HFFc6 (cell line): ENCODE measurements at places on chromosomes 7 and 10.

DNA sequence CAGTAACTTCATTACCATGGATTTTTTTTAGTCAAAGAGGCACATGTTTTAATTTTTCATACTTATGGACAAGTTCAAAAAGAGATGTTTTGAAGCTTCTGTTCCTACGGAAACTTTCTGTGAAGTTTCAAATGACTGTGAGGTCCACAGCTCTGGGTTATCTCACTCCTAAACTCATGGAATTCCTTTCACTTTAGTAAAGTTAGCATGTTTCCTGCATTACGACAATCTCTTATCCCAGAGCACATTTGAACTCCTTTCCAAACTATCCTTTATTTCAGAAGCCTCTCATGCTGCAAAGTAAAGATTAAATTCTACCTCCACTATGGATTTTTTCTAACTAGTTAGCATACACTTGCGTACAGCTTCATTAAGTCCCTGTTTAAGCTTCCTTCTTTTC, 15.3 kb upstream of the ADD3 start:
- peak; percentile 59 for DNase-seq

DNA sequence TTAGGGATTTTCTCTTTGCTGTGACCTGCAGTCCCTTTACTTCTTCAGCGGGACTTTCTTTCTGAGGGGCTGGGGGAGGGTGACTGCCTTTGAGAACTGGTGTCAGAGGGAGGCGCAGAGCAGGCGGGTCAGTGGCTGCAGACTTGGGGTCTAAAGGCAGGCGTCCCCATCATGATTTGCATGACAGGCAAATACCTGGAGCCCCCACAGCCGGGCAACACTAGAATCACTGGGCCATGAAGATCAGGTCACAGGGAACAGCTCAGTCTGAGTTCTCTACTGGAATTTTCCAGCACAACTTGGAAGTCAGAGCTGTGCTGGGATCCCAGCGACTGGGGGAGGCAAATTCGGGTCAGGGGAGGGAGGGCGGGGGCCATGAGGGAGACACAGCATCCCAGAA, 29.2 kb upstream of the PITRM1 start:
- no peak for DNase-seq

DNA sequence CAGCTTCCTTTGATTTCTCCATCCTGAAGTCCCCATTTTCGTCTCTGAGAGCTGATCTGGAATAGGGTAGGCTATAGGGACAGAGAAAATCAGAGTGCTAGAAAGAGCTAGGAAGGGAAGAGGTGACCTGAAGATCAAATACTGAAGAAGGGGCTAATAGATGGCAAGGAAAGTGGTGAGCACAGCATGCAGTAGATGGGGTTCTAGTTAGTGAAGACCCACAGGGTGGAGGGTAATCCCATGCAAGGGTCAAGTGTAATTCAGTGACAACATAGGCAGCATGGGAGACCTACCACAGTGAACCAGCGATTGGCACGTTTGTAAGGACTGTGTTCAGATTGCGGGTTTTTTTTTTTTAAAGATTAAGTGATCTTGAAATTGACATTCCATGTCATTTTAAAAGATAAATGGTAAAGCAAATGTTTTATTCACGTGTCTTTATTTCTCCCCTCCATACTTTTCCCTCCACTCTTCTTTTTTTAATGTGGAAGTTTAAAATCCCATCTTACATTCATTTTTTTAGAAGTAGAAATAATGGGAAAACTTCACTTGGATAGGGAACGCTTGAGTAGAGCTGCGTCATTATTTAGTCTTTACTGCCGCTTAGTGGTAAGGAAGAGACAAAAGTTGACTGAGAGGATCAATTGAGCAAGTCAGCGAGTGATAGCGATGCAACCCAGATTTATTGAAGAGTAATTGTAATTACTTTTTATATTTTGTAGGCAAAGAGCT, 21.0 kb upstream of the ABI1 start:
- DNase-seq = peak; percentile 65

GRCh38 chr10:10661176-10661575, 356.5 kb upstream of the CELF2 start:
- no peak for DNase-seq

DNA sequence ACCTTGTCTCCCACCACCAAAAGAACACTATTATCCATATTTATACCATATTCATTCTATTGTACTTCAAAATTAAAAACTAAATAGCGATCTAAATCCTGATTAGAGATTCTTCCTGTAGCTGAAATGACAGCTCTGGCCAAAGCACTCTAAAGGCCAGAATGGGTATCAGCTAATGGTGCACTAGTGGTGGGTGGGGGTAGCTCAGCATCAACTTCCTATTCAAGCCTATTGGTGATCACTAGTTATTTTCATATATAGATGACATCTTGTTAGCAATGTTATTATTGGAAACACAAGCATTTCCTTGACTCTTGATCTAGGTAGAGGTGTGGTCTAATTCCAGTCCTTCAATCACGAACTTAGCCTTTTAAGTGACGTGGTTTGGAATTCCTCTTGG, 43.6 kb downstream of the TET1 start:
- DNase-seq = no peak

- no peak for DNase-seq
Observed at GRCh38 chr10:1002425-1003006, 14.3 kb downstream of the GTPBP4 start.

DNA sequence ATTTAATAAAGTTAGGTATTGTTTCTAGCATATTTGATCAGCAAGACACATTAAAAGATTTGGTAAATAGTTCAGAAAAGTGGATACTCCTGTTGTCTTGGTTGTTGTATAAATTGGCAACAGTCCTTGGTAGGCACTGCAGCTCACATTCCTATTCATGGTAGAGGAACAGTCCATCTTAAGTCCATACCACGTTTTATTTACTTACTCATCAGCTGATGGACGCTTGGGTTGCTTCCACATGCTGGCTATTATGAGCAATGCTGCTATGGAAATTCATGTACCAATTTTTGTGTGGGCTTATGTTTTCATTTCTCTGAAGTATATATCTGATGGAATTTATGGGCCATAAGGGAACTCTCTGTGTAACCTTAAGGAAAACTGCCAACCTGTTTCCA, 43.3 kb downstream of the C10orf120 start:
- DNase-seq = no peak

DNA sequence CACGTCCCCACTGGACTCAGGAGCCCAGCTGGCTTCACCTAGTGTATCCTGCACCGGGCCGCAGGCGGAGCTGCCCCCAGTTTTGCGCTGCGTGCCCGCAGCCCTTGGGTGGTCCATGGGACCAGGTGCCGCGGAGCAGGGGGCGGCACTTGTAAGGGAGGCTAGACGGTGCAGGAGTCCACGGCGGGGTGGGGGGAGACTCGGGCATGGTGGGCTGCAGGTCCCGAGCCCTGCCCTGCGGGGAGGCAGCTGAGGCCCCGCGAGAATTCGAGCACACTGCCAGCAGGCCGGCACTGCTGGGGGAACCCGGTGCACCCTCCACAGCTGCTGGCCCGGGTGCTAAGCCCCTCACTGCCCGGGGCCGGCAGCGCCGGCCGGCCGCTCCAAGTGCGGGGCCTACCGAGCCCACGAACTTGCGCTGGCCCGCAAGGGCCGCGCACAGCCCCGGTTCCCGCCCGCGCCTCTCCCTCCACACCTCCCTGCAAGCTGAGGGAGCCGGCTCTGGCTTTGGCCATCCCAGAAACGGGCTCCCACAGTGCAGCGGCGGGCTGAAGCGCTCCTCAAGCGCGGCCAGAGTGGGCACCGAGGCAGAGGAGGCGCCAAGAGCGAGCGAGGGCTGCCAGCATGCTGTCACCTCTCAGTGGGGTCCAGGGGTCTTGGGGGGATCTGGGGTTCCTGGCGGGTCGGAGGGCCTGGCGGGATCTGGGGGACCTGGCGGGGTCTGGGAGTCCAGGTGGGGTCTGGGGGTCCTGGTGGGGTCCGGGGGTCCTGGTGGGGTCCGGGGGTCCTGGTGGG, 81.4 kb downstream of the VIPR2 start:
- no peak for DNase-seq

GRCh38 chr10:86203162-86203905, 163.3 kb downstream of the GRID1 start:
- DNase-seq = no peak

- no peak for DNase-seq
Observed at GRCh38 chr7:125605241-125605640, 675.6 kb upstream of the POT1 start.

DNA sequence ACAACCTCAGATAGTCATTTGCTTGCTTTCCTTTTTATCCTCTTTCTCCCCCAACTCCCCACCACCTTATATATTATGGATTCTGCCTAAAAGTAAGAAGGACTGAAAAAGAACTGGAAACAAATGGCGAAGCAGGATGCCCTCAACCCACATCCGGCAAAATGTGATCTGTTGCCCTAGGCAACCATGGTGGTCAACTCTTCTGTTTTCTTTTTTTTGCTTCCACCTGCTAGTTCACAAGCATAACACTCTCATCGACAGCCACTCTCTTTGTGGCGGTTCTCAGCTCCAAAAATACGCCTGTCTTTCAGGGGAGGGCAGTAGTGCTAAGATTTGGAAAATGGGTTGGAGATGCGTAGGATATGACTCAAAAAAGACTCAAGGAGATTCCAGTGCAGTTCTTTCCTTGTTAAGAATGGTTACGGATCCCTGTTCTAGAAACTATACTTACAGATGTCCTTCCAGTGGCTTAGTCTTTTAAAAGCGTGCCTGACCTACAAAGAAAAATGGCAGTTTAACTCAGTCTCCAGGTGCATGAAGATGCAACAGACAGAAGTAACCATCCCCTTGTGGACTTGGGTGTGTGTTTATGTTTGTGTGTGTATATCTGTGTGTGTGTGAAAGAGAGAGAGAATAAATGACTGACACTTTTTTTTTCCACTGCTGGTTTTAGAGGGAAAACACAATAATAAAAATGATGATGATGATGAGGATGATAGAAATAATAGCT, 10.7 kb downstream of the APBB1IP start:
- no peak for DNase-seq

- DNase-seq = peak; percentile 20
Observed at GRCh38 chr10:35822316-35822715, 180.2 kb upstream of the FZD8 start.

GRCh38 chr10:49309691-49310411, 10.9 kb downstream of the C10orf71 start:
- DNase-seq = no peak

GRCh38 chr10:132627666-132628531, 90.3 kb downstream of the INPP5A start:
- peak; percentile 16 for DNase-seq

- no peak for DNase-seq
Observed at GRCh38 chr7:150340024-150340749, 1.2 kb downstream of the RARRES2 start.

DNA sequence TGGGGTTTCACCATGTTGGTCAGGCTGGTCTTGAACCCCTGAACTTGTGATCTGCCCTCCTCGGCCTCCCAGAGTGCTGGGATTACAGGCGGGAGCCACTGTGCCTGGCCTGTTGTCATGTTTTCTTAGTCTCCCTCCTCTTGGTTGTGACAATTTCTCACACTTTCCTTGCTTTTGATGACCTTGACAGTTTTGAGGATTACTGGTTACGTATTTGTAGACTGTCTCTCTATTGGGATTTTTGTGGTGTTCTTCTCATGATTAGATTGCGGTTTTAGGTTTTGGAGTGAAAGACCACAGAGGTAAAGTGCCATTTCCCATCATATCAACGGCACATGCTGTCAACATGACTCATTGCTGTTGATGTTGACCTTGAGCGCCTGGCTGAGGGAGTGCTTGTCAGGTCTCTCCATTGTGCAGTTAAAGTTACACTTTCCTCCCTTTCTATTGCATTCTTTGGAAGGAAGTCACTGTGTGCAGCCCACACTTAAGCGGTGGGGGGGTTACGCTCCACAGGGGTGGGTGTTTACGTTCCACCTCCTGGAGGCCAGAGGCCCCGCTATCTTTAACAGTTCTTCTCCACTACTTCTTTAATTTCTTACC, 10.8 kb downstream of the NEURL1 start:
- peak; percentile 48 for DNase-seq

DNA sequence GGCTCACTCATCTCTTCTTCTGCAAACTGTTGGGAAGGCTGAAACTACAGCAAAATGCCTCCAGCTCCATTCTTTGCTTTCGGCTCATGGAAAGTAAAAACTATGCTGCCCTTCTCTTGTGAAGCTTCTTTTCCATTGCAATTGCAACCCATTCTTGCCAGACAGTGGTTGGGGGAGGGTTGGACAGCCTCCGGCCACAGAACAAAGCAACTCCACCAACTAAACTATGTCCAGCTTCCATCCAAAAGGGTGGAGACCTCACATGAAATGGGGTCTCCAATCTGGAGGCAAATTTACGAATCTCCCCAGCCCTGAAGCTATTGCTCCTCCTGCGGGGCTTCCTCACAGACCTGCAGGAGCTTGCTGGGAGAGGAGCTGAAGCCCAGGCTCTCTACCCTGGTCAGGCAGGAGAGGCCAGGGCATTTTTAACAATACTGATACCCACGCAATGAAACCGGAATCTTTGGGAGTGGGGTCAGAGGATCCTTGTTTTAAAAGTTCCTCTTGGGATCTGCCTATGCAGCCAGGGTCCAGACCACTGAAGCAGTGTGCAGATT, 549 bp downstream of the GPNMB start:
- DNase-seq = no peak

- DNase-seq = no peak
Observed at GRCh38 chr10:11740907-11741306, 1.3 kb upstream of the ECHDC3 start.

DNA sequence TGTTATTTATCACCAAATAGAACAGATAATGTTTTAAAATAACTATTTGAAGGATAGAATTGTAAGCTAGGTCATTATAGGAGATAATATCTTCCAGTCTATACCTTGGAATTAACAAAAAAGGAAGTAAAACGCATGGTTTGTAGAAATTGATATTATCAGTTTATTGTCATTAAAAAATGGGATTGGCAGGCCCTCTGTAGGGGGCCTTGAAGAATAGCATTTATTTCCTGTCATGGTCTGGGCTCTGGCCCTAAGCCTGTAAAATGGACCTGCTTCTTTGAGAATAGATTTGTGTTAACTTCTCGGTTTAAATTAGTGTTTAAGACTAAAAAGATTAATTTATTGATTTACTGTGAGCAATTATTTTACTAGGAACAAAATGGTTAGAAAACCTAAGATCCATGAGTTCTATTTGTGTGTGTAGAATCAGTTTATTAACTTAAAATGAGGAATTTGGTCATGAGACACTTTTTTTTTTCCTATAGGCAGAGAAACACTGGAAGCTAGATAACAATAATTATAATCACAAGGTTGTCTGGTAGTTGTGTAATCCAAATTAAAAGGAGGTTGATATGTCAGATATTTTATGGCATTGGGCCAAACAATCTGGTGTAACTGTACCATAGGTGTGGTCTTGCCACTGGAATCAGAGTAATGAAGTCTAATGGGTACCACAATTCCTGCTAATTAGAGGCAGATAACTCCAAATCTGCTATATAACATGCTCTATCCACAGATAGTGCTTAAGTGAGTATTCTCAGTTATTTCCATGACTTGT, 197.4 kb upstream of the FOXP2 start:
- DNase-seq = no peak

- no peak for DNase-seq
Observed at GRCh38 chr7:157952841-157953645, 616.2 kb downstream of the DNAJB6 start.
